ENCODE measurements at places on chromosomes 3 and 15.

GRCh38 chr3:18670759-18671158 is 245.6 kb upstream of the SATB1 start:
- no peak for DNase-seq

GRCh38 chr3:139935016-139935865 is at the start of gene CLSTN2:
Gene CLSTN2 (plus strand): TSS chr3:139935185.
- DNase-seq: no peak

DNA sequence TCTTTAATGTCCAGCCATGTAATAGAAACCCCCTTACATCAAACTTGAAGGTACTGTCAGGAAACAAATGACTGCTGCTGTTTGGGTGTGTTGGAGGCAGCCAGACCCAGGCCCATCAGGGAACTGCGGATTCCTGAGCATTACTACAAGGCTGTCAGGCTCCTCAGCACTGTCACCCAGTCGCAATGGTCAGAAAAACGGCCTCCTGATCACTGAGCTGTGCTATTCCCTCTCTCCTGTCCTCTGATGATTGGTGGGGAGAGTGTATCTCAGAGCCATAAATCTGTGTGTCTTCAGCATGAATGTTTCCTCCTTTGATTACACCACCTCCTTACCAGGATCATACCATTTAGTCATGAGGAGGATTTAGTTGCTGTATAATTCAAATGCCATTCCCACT is 135.2 kb upstream of the GADL1 start:
- DNase-seq: no peak

DNA sequence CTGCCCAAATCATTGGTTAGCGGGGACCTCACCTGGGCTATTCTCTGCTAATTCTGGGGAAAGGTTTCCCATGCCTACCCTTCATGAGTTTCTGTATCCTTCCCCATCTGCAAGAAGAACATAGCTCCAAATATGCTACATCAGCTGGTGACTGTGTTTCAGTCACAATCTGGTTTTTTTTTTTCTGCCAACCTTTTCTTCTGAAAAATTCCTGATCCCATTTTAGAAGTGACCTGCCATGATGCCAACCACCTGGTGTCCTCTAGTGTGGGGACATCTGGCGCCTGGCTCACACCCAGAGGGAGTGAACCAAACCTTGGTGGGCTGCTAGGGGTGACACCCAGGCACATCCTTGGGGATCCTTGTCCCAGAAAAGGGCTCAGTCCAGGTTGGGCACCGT is 76.1 kb downstream of the CHRD start:
- no peak for DNase-seq

GRCh38 chr3:12986986-12987385 is 86.2 kb downstream of the IQSEC1 start:
- DNase-seq: no peak

GRCh38 chr3:122392868-122393844 is 9.2 kb downstream of the FAM162A start:
- peak; percentile 25 for DNase-seq

GRCh38 chr3:127374086-127375010 is 86.5 kb upstream of the PRR20G start:
- no peak for DNase-seq

DNA sequence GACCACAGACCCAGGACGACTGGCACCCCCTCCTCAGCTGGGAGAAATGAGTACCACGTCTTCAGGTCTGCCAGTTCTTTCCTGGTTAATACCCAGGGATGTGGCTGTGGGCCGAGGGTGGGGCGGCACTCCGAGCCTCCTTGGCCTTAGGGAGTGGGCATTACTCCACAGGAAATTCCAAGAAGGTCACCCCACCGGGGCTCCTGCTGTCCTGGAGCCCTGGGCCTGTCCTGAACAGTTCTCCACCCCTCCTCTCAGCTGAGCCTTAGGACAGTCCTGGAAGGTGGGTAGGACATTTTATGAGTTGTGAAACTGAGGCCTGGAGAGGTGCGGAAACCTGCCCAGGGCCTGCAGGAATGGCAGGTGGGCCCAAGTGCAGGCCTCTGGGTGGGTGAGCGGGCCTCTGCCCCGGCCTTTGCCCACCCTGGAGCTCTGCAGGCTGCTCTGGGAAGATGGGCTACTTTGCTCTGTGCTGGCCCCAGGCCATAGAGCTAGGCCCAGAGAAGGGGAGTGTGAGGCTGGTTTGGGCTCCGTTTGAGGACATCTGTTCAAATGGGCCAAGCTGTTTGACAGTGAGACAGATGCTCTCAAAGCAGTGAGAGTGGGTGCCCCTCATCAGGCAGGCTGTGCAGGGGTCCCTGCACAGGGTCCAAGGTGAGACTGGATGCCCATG is 103.1 kb downstream of the TMEM266 start:
- DNase-seq: no peak

GRCh38 chr3:194327218-194328052 is 23.7 kb downstream of the CPN2 start:
- DNase-seq: no peak

DNA sequence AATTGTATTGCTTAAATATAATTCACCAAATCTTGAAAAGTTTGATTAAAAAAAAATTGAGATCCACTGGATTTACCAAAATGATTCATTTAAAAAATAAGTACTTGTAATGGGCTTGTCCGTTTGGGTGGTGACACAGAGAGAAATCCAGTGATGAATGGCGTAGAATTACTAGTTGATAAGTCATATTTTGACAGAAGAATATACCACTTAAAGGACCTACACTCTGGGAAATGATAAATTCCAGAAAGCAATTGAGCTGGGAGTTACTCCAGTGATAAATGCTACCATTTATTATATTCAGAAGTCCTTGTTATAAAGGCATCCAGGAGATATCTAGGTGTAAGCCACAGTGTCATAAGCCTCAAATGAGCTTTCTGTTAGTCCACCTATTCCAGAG is 141.8 kb upstream of the CFAP20DC start:
- DNase-seq: no peak

DNA sequence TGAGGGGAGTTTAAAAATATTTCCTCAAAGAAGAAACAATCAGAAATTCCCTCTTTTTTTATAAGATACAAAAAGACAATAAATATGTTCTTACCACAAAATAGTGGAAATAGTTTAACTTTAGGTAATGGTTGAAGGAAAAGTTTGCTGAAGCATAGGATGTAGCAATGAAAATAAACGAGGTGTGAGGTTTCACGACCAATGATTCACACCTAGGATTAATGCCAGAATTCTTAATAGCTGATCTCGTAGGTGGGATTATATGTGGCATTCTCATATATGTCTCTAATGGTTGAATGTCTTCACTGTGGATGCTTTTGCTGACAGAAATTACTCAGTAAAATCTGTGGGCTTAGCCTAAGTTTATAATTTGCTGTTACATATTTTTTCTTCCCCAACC is 467.7 kb downstream of the FGF12 start:
- DNase-seq: no peak

DNA sequence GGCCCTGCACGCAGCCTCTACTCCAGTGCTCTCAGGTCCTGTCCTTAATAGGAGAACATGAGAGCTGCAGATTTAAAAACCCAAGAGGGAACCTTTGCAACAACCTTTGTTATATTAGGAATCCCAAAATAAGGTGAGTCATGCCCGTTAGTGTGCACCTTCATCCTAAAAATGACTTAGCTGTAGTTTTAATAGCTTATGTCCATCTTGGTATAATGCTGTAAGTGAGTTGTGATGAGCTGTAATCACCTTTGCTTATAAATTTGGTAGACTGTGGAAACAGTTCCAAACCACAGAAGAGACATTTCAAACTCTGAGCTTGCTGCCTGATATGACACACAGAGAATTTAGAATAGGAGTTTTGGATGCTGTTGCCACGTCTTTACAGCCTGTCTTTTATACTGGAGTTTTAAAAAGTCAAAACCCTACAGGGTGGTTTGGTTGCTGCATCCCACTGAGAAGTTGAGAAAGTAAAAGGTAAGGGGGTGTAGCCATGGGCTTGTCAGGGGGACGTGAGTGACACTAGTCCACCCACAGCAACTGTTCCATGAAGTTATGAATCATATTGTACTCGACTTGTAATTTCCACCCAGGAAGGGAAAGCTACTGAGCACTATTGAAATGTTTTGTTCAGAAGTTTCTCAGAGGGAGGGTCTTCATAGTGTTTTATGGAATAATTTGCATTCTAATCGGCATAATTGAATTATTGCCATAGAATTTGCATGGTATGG is 27.4 kb upstream of the CD47 start:
- peak; percentile 50 for DNase-seq

GRCh38 chr3:127101411-127102187 is 91.3 kb upstream of the PRR23E start:
- DNase-seq: no peak

- no peak for DNase-seq
Measured at GRCh38 chr15:39285663-39286062, 295.2 kb upstream of the THBS1 start.

DNA sequence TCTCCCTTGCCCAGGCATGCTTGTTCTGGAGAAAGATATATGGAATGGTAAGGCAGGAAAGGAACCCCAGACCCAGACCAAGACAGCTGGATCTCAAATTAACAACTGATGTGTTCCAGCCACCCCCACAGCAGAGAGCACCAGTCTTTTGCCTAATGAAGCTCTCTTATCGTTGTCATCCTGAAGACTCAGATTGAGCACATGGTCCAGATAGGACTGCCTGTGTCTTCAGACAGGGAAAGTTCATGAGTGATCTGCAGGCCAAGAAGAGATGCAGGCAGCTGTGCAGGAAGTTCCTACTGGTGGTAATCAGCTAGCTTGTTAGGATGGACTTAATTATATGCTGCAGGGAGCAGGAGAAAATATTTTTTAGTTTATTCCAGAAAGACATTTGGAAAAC is 53.3 kb downstream of the PPP2R3A start:
- DNase-seq: no peak

- no peak for DNase-seq
Measured at GRCh38 chr3:29537889-29538609, 257.2 kb downstream of the RBMS3 start.

All from stimulated activated CD4-positive, alpha-beta T cell treated with anti-CD3 and anti-CD28 coated beads, Interleukin-4, amount 100 ng/mL, for 24 hours (primary cell).